ENCODE measurements at places on chromosomes 2 and 18.

- no peak for DNase-seq
These were observed 85.2 kb downstream of the INO80D start for GRCh38 chr2:206000776-206001175.

- no peak for DNase-seq
These were observed 132.0 kb downstream of the EML6 start for GRCh38 chr2:54855434-54855833.

GRCh38 chr2:73938718-73939352 is 12.2 kb downstream of the DGUOK start:
- no peak for DNase-seq

DNA sequence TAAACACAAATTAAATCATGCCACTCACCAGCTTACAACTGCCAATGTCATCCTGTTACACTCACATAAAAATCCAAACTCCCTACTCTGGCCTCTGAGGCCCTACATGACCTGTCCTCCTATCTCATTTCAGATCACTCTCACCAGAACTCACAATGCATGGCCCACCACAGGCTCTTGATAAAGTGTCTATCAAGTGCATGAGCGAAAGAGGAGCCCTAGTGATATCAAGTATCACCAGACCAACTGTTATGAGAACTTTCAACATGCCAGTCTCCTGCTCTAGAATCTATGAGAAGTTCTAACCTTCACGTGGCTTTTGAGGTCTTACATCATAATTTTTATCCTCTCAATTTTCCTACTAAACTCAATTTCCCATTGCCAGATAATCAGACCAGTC is 76.4 kb upstream of the CD226 start:
- no peak for DNase-seq

- no peak for DNase-seq
These were observed 636.0 kb upstream of the LRATD1 start for GRCh38 chr2:13996527-13996926.
